NCI-H1694 treated with DMSO at 0.1 percent for 48 hours (cell line): ENCODE measurements at places on chromosomes 4 and X.
A peak's percentile ranks its signal among the peaks of the same experiment; 100 is the strongest.

- DNase-seq: no peak
Observed at GRCh38 chr4:52195869-52196268, 144.8 kb downstream of the SPATA18 start.

DNA sequence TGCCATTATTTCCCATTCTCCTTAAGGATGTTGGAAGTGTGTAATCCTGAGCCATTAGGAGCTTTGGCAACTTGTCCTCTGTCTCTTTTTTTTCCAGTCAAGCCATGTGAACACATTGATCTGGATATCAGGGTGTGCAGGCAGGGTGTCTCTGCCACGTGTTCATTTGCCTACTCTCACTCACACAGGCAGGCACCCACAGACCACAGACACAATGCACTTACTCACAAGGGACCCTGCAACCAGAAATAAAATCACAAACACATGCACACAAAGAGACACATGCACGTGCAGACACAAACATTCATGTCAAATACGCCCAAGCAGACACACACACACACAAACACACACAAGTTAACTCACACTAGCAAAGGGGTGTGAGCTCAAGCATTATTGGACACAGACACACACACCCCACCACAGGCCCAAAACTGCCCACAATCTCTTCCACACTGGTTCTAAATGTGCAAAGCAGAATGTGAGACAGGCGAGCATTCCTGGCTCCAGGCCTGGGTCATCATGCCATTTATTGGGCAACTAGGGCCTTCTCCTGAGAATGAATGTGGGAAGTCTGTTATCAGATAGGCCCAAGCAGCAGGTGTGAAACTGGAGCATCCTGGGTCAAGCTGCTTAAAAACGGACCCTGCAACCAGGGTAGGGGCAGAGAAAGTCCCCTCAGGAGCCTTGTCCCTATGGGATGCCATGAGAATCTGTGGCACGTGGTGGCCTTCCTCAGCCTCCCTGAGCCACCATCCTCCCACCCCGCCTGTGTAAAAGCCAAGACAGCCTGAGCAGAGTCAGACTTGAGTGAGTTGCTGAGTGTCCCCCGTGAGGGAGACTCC, 63.4 kb downstream of the NBDY start:
- DNase-seq: no peak

DNA sequence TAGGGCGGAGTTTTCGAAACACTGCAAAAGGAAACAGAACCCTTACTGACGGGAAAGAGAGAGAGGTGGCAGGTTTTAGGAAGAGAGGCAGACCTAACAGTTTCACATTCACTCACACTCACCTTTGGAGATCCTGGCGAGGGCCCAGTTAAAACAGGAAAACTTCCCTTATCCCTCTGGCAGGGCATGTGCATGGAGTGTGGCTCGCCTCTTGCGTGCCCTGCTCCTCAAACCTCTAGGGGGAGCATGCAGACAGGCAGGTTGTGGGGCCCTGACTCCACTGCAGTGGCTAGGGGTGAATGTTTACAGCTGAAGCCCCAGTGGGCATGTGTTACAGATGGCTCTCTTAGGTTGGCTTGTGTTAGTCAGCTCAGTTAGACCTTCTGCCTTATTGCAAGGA, 451.5 kb downstream of the UBE2NL start:
- DNase-seq: no peak

GRCh38 chrX:11399489-11400094, 106.4 kb downstream of the AMELX start:
- DNase-seq: no peak

- no peak for DNase-seq
Observed at GRCh38 chr4:33104273-33104672, 2384.1 kb downstream of the PCDH7 start.

DNA sequence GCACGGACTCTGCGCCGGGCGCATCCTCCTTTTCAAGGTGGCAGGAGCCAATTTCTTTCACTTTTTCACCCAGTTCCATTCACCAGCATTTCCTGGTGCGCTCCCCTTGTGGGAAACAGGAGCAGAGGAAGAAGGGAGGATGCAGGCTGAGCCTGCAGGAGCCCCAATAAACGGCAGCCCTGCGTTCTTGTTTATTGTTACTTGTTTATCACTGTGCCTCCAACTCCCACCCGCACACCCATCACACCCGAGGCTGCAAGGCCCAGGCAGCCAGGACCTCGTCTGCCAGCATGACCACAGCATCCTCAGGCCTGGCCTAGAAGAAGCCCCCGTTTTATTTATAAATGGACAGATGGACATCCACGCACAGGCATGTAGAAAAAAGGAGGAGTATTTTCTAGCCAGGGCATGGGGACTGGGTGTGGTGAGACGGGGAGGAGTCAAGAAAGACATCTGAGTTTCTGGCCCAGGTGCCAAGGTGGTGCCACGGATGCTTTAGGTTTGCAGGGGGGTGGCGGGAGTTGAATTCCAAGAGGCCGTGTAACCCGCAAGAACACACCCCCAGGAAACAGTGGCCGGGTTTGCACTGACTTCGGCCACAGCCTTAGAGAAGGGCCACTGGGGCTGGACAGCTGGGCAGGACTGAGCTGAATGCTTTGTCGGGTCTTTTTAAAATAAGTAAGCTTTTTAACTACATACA, 51.7 kb downstream of the JAKMIP1 start:
- no peak for DNase-seq

DNA sequence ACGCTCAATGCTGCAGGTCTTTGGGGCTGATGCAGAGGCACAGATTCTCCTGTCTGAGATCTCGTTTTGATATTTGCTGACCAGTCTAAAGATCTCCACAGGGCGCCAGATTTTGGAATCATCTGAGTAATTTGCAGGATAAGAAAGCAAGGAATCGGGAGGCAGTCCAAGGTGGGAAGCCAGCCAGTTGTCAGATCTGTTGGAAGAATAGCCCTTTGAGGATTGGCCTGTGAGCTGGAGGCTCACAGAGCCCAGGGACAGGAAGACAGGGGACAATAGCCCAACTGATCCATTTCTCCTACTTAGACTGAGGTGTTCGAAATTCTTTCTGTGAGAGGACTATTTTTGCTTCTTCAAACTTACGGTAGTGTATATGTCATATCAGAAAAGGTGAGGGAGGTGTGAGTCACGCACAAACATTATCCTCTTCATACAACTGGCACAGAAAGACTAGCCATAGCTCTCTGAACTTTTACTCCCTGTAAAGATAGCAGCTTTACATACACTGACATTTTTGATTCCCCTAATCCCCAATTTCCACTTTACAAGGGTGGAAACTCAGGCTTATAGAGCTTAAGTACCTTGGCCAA, 8.8 kb downstream of the DIPK2B start:
- no peak for DNase-seq

DNA sequence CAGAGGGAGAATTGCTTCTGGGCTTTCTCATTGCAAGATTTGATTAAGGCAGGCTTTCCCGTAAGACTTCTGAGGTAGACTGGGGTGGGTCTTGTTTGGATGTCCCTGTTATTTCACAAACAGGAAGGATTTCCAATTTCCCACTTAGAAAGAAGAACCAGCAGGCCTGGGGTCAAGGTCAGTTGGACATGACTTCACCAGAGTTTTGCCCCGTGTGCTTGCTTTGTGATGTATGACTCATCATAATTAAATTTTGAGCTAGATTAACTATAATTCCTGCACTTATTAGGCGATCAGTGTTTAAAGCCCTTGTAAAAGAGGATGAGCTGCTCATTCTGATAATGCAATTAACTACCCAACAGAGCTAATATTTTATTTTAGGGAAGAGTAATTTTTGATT, 32.8 kb upstream of the ARHGAP36 start:
- no peak for DNase-seq

- DNase-seq: no peak
Observed at GRCh38 chrX:40300286-40300890, 202.6 kb upstream of the BCOR start.

- DNase-seq: no peak
Observed at GRCh38 chr4:68162196-68162595, 32.5 kb upstream of the TMPRSS11F start.

GRCh38 chrX:18410038-18410437, 15.4 kb upstream of the CDKL5 start:
- peak; percentile 7 for DNase-seq

DNA sequence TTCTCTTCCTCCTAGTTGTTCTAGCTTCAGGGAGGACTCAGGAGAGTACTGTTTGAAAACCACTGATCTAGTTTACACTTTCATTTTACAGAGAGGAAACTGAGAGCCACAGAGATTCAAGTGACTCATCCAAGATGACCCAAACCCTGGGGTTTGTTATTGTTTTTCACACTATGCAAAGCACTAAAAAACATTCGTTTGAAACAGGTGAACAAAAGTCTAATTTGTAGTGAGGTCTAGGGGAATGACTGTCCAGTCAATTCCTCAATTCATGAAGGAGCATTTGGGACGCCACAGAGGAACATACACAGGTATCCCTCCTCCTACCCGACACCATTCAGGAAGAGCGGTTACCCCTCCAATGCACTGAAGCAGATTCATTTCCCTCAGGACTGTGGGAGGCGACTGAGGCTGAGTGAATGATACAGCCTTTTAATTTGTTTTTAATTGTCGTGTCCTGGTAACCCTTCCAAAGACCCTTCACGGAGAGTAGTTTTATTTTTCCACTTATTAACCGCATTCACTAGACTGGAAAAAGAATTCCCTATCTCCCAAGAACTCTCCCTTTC, 30.3 kb downstream of the TLR10 start:
- DNase-seq: no peak

DNA sequence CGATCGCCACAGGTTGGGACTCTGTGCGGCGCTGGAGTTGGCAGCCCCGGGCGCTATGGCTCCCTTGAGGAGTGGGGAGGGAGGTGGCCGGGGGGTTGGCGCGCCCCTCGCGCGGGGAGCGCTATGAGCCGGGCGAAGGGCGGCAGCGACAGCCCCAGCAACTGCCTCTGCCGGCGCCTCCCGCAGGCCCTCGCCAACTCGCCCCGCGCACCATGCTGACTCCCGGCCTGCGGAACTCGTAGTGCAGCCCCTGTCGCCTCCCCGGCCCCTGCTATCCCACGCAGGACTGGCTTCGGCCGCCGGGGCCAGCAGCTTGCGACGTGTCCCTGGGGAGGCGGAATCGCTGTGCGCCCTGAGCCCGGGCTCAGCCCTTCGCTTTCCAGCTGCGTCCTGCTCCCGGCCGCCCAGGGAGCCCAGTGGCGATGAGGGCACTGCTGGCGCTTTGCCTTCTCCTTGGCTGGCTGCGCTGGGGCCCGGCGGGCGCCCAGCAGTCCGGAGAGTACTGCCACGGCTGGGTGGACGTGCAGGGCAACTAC, 415 bp downstream of the SHISA3 start:
- peak; percentile 1 for DNase-seq

DNA sequence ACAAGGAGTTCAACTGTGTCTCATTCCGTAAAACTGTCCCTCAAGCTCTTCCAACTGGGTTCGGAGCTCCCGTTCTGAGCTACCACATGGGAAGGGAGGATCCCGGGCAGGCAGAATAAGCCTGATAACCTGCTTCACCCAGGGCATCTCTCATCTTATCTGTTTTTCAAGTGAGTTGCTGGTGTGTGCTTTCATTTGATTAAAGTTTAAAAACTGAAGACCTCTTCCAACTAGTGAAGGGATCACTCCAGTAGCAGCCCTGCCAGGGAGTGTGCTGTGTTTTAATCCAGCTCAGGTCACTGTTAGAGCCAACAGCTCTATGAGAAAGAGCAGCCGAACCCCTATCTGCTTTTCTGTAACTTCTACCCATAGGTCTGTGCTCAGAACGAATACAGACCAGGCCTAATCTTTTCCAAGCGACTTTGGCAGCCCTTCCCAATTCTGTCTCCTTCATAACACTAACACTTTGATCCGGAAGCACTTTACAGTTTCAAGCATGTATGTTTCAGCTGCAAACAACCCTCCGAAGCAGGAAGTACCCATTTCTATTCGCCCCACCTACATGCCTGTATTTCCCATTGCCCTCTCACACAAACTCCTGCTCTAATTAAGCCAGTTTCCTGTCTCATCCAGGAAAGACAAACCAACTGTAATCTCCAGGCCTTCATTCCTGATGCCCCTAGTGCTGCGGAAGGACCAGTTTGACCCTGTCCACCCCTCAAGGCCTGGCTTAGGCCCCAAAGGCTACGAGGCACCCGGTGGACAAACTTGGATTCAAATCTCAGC, 60.9 kb downstream of the IRF2 start:
- no peak for DNase-seq

GRCh38 chr4:25578432-25578831, 77.2 kb upstream of the SLC34A2 start:
- no peak for DNase-seq

DNA sequence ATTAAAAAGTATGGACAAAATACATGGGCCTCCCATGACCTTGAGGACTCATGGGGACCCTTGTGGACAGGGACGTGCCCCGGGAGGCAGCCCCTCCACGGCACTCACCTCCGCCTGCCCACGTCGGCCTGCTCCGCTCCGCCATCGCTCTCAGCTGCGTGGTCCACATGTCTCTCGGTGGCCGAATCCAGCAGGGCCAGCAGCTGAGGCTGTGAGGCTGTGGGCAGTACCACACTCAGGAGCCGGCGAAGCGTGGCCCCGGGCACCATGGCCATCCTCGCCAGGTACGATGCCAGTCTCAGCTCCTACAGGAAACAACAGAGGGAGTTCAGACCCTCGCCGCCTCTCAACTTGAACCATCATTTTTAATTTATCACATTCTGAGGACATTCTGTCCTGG, 140.0 kb downstream of the EVC2 start:
- no peak for DNase-seq

GRCh38 chrX:12790885-12791256, 341 bp upstream of the PRPS2 start:
- no peak for DNase-seq

DNA sequence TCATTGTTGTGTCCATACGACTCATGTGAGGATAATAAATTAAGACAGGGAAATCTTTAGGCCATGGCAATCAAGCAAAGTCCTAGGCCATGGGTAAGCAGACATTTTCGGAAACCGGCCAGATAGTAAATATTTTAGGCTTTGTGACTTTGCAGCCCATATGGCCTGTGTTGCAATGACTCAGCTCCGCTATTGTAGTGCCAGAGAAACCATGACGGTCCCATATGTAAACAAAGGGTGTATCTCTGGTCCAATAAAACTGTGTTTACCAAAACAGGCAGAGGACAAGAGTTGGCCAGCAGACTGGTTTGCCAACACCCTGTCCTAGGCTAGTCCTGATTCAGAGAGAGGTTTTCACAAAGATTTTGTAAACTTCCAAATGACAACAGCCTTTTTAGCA, 5.0 kb downstream of the FAM114A1 start:
- DNase-seq: no peak

DNA sequence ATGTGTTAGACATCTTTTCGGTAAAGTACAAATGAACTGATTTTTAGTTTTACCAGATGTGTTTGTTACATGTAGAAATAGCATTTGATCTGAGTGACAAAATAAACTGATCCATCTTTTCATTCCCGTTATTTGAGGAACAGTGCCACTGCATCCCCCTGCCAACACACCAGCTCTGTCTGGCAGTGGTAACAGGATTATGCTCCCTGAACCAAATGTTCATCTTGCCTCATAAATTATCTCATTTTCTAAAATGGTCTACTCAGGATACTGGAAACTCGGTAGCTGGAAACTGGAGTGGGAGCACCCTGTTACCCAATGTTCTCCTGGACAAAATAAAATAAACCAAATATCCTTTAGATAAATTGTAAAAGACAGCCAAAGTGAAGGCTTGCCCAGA, 171.6 kb downstream of the FAT4 start:
- DNase-seq: no peak
